ENCODE measurements at places on chromosomes 2 and 18.

GRCh38 chr2:177545981-177546585, 153.5 kb downstream of the AGPS start:
- DNase-seq = no peak

DNA sequence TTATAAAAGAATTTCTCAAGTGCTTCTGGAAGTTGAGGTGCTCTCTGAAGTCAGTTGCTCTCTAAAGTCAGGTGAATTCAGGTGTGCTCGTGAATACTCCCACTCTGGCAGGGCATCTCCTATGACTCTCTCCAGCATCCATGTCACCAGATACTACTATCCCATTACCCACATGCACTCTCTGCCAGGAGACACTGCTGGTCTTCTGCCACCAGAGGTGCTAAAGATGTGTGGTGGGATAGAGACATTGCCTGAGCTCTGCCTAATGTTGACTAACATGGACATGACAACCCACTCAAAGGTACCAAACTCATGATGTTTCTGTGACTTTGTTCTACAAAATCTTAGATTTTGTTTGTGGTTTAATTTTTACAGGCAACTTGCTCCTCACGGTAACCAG, 106.4 kb upstream of the HNRNPA3 start:
- peak; percentile 46 for DNase-seq

DNA sequence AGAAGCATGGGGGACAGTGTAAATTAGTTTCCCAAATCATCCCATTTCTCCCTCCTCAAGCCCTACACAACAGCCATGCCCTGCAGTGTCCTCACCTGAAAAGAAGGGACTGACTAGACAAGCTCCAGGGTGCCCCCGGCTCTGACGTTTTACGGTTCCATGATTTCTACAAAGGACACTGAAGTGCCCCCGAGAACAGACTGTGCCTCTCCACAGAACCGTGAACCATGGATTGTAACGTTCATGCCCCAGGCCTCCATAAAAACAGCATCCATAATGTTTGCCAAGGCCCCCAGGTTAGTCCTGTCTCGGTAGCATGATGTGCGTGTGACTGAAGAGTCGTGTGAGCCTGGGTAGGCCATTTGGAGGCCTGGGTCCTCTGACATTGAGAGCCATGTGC, 7.0 kb upstream of the ACOXL start:
- no peak for DNase-seq

GRCh38 chr2:181124497-181124896, 144.1 kb downstream of the UBE2E3 start:
- no peak for DNase-seq

GRCh38 chr2:218959761-218960308, 369 bp downstream of the CDK5R2 start:
- DNase-seq = no peak

- DNase-seq = no peak
These were observed 39.8 kb downstream of the WDR33 start for GRCh38 chr2:127770973-127771735.

GRCh38 chr2:176097820-176098365, 1.7 kb upstream of the HOXD12 start:
- no peak for DNase-seq

DNA sequence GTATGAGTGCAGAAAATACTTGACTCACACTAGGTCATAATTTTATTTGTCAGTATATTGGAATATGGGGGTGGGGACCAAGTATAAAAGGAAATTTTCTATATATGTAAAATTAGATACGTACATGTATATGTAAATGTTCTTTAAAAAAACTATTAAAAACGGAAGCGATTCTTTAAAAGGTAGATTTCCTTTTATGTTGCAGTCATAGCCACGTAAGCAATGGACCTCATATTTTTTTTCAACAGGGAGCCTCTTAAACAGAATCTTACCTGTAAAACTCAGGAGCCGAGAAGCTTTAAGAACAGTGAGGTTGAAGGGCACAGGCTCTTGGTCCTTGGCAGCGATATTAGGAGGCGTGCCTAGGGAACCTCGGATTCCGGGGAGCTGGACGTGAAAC, 3.3 kb downstream of the RHBDD1 start:
- no peak for DNase-seq

- no peak for DNase-seq
These were observed 36.8 kb upstream of the EML4 start for GRCh38 chr2:42132191-42132965.

- no peak for DNase-seq
These were observed 178.6 kb upstream of the VWC2L start for GRCh38 chr2:214232271-214232670.

DNA sequence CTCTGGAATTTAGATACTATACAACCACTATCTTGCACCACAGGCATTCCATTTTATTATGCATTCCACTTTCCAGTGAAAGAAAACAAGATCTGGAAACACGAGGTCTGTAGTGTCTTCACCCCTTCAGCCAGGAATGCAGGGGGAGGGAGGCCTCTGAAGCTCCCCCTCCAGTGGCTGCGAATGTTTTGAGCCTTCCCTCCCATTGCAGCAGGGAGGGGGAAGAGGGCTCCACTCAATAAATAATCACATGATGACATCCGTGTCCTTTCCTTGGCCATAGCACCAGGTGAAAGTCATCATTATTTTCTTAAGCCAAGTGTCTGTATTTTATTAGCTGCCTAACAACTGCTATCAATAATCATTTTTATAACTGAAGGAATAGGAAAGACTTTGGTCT, 38.6 kb downstream of the ALPK2 start:
- DNase-seq = no peak

- DNase-seq = no peak
These were observed 17.9 kb downstream of the ZNF385B start for GRCh38 chr2:179843541-179843940.

GRCh38 chr2:176960061-176960460, 252.5 kb upstream of the HNRNPA3 start:
- no peak for DNase-seq

DNA sequence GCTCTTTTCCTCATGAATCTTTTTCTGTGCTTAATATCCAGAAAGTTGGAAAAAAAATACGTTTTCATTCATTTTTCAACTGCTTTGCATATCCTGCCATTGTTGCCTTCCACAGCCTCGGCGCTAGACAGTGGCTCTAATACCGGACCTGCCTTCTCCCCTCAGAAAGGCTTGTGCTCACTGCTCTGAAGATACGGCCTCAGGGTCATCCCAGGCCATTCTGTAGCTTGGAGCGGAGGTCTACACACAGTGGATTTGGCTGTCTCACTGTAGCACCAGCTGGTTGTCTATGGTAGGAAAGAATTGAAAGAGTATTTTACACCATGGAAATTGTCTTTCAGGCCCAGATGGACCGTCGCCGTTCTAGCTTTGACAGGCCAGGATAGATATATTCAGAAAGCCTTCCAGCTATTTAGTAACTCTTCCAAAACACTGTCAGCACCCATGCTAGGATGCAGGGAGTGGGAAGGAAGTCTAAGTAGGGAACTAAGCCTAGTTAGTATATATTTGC, 242.0 kb downstream of the TMEM182 start:
- no peak for DNase-seq

- DNase-seq = no peak
These were observed 33.9 kb downstream of the FN1 start for GRCh38 chr2:215401896-215402379.

- DNase-seq = no peak
These were observed 326.9 kb downstream of the FSIP2 start for GRCh38 chr2:186065491-186065890.

DNA sequence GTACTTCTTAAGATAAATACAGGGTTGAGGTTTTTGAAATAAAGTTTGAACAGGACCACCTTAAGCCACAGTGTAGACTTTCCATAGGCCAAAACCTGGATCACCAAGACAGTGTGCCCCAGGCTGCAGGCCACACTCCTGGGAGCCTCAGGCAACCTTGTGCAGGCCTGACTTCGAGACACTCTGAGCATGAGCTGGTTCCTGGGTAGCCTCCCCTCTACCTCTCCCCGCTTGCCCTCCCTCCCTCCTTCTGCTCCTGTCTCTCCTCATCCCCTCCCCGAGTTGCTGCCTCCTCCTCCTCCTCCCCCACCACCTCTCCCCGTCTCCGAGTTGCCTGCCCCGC, 10.6 kb upstream of the PROC start:
- no peak for DNase-seq

GRCh38 chr2:222877556-222878300, 16.9 kb downstream of the ACSL3 start:
- DNase-seq = no peak

- DNase-seq = no peak
These were observed 144.1 kb downstream of the PRPF40A start for GRCh38 chr2:152573168-152573567.

- DNase-seq = no peak
These were observed 67.5 kb downstream of the MYL12B start for GRCh38 chr18:3329471-3329870.

DNA sequence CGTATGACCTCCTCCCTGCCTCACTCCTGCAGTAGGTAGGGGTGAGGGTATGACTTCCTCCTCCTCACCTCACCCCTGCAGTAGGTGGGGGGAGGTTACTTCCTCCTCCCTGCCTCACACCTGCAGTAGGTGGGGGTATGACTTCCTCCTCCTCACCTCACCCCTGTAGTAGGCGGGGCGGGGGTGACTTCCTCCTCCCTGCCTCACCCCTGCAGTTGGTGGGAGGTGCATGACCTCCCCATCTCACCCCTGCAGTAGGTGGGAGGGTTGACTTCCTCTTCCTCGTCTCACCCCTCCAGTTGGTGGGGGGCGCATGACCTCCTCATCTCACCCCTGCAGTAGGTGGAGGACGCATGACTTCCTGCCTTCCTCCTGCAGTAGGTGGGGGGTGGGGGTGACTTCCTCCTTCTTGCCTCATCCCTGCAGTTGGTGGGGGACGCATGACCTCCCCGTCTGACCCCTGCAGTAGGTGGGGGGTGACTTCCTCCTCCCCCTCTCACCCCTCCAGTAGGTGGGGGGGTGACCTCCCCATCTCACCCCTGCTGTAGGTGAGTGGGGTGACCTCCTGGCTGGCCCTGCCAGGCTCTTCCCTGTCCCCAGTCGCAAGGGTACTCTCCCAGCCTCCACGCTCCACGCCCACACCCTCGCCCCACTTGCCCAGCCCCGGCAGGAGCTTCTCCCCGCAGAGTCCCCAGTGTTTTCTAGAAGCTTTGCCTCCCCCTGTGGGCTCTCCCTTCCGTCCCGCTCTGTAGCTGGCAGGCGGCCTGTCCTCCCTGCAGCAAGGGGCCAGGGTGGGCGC, 39.3 kb downstream of the TSHZ1 start:
- DNase-seq = no peak

DNA sequence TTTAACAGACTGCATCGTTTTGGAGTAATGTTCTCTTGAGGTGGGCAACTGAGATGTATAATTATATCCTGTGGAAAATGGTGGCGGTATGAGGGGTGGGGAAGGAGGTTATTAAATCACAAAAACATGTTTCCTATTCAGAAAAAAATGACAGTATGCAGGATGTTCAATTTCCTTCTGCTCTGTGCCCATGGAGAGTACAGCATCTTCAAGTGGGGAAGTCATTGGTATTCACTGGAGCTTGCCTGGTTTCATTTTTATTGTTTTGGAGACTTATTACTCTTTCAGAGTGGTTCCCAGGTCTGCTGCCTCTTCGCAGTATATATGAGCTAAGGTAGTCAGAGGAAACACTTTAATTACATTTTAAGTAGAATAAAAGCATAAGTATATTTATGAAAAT, 318.8 kb upstream of the RAB12 start:
- DNase-seq = no peak

DNA sequence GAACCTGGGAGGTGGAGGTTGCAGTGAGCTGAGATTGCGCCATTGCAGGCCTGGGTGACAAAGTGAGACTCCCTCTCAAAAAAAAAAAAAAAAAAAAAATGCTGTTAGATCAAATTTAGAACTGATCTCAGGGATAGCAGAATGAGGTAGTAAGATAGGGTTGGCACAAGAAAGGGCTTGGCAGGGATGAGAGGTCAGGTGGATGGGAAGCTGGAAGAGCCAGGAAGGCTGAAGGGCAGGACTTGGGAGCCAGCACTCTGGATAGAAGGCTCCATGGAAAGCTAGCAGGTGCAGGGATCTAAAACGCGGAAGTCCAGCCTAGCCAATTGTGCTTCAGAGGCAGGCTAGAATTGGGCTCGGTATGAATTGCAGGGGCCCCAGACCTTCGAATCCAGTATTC, 250.9 kb upstream of the SP5 start:
- no peak for DNase-seq

GRCh38 chr2:161115605-161116380, 44.4 kb upstream of the TANK start:
- no peak for DNase-seq

- DNase-seq = peak; percentile 70
These were observed 90.3 kb downstream of the OLA1 start for GRCh38 chr2:174158003-174158402.

DNA sequence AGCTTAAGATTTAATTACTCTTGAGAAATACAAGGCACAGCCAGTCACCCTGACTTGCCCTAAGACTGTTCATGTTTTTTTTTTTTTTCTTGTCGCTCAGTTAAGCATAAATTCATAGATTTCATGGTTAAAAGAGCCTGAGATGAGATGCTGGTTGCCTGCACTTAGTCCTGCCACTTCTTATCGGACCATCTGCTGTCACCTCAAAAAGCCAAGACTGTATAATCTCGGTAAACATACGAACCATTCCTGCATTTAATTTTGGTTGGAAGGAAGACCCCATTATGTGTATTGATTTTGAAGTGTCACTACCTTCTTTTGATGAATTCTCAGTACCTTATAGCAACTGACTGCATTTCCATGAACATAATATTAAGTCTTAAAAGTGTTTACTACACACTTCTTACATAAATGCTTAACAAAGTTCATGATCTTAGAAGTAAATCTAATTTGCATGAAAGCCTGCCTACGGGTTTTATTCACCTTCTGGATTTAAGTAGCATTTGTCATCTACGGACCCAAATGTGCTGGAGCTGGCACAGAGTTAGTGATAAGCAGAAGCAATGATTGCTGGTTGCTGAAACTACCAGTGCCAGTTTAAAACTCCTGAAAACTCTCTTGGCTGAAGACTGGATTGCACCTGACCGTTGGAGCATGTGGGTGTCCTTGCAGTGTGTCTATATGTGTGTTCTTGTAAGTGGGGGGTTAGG, 843.4 kb downstream of the TMEM182 start:
- no peak for DNase-seq

DNA sequence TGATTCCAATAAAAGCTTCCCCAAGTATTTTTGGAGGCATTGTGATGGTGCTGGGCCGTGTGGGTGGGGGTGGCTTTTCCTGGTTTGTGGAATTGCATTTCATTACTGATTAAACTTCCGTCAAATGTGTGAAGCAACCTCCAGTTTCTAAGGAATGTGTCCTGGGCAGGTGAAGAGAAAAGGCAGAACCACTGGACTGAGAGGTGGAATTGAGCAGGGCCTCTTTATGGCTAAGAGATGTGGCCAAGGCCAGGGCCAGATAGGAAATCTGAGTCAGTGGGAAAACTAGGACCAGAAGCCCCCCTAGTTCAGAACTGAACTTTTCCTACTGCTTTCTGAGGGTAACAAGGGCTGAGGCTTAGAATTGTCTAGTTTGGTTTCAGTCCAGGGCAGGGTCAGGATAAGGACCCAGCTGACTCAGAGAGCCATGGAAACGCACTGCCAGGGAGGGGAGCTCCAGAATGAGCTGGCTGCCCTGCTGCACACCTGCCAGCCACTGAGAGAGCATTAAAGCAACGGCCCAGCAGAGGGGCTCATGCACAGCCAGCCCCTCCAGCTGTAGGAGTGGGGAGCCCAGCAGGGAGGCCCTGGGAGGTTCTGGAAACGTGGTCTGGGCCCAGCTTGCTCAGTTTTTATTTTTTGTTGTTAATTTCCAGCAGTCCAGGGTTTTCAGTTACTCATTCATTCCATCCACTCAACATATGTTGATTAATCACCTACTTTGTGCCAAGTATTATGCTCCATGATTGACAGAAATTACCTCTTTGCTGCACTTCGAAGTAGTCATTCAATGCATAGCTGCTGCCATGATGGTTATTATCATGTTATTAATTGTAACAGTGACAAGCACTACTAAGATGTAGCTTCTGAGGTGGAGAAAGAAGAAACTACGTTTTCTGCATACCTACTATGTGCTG, 156.1 kb downstream of the MSH2 start:
- DNase-seq = no peak
